Left renal pelvis (tissue), 4 donors: ENCODE measurements at places on chromosomes 2 and 18. TPM values are rescaled to one million over a fixed set of nuclear protein-coding genes. Genes with fewer than 3 reads are reported as not detected.

- no peak for DNase-seq
Measured at GRCh38 chr2:216679658-216680024, 15.7 kb downstream of the IGFBP5 start.

- DNase-seq = no peak
Measured at GRCh38 chr2:38281095-38281742, 95.9 kb downstream of the ATL2 start.

DNA sequence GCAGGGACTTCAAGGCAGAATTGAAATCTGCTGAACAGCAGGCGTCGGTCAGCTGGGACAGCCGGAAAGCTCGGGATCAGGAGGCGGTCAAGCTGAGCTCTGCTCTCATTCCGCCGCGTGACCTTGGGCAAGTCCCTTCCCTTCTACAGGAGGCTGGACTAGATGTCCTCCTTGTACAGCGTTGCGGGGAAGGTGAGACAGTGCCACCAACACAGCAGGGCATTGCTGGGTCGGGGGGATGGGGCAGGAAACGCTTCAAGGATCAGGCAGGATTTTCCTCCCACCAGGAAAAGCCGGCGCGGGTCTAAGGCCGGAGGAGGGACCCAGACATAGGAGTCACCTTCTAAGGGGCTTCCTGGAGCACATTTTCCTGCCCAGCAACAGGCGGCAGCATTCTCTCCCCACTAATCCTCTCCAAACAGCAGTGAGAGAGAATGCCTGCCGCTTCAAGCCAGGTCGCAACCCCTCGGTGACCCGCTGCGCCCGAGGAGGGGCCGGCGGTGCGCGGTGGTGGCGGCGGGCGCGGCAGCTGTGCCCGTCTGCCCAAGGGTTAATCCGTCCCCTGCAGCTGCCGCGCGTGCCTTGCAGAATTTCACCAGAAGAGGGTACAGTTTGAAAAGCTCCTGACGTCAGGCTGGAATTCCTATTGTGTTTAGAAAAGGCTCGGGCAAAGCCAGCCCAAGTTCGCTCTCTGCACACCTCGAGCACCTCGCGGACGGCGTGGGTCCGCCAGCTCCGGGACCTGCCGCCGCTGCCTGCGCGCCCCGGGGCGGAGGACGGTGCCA, at the start of gene KCNF1:
Gene KCNF1, plus strand, starts transcription at position 644 of the 785 bp plus-strand sequence. CDS start 493 bp downstream, outside the sequence.
- peak; percentile 62 for DNase-seq

GRCh38 chr2:30662268-30663131, 144.7 kb downstream of the CAPN13 start:
- peak; percentile 29 for DNase-seq

DNA sequence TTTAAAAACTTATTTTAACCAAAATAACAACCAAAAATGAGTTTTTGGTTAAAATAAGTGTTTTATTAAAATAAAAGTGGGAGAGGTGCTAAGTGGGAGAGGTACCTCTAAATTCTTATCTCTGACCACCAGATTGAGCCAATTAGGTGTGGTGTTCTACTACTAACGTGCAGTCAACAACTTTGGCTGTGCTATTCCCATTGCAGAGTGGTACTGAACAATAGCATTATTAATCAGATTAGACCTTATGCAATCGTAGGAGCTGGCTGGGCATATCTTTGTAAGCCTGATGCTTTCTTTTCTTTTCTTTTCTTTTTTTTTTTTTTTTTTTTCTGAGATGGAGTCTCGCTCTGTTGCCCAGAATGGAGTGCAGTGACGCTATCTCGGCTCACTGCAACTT, 38.9 kb downstream of the RAB27B start:
- no peak for DNase-seq

- no peak for DNase-seq
Measured at GRCh38 chr2:188378371-188378950, 86.8 kb downstream of the GULP1 start.

GRCh38 chr2:147862859-147863516, 18.2 kb downstream of the ACVR2A start:
- DNase-seq = no peak

DNA sequence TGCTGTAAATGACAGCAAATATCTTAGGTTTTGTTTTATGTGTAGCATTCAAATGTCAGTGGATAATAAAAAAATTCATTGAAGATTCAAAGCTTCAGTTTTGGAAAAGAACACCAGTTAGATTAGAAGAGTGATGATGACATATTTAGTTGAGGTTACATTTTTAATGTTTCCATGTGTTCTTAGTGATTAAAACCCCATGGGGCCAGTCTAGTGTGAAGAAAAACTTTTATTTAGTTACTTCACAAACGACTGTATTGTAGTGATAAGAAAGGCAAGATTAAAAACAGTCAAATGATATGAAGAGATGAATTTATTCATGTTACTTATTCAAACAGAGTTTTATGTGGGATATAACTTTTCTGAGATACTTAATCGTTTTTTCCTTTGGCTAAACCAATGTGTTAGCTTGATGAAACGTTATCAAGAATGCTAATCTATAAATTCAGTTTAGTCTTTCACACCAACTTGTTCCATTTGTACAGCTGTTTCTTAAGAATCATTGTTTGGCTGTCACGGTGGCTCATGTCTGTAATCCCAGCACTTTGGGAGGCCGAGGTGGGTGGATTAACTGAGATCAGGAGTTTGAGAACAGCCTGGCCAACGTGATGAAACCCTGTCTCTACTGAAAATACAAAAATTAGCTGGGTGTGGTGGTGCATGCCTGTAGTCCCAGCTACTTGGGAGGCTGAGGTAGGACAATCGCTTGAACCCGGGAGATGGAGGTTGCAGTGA, 11.6 kb downstream of the BMPR2 start:
- DNase-seq = no peak

GRCh38 chr2:45909677-45910191, 258.3 kb downstream of the PRKCE start:
- DNase-seq = peak; percentile 18

GRCh38 chr2:195477996-195478382, 179.0 kb upstream of the SLC39A10 start:
- DNase-seq = no peak

DNA sequence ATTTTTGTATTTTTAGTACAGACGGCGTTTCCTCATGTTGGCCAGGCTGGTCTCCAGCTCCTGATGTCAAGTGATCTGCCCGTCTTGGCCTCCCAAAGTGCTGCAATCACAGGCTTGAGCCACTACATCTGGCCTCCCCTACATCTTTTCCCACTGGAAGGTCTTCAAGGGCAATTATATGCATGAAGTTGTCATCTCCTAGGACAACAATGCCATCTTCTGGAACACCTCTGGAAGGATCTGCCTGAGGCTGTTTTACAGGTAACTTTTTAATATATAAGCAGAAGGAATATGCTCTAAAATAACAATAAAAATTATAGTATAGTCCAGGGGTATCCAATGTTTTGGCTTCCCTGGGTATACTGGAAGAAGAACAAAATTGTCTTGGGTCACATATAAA, 321.4 kb downstream of the AFF3 start:
- no peak for DNase-seq

The CHRND gene
- polyA plus RNA-seq = 0.62 TPM

The MATN3 gene
- polyA plus RNA-seq = 16.7 TPM

DNA sequence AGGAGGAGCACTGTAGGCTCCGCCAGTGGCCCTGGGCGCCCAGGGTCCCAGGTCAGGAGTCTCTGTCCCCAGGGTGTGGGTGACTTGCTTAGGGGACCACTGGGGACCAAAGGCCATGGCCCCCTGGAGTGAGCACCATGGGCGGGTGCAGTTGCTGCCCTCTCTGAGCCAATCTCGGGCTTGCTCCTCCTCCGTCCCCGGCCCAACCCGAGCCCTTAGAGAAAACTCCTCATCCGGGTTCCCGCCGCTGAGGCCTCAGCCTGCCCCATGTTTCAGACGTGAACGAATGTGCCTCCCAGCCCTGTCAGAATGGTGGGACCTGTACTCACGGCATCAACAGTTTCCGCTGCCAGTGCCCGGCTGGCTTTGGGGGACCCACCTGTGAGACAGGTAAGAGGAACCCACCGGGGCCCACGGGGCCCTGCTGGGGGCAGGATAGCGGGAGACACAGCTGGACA, 38.6 kb downstream of the SNED1 start:
- no peak for DNase-seq

The TIA1 gene
- polyA plus RNA-seq = 410 TPM

GRCh38 chr2:1757567-1757966, 13.3 kb upstream of the PXDN start:
- no peak for DNase-seq

The FIGN gene
- 11.0 TPM for polyA plus RNA-seq

The IL36G gene
- not detected for polyA plus RNA-seq

- no peak for DNase-seq
Measured at GRCh38 chr18:23793985-23794867, 105.0 kb downstream of the LAMA3 start.

The KLHL41 gene
- 0.99 TPM for polyA plus RNA-seq

The C2orf78 gene
- not detected for polyA plus RNA-seq

DNA sequence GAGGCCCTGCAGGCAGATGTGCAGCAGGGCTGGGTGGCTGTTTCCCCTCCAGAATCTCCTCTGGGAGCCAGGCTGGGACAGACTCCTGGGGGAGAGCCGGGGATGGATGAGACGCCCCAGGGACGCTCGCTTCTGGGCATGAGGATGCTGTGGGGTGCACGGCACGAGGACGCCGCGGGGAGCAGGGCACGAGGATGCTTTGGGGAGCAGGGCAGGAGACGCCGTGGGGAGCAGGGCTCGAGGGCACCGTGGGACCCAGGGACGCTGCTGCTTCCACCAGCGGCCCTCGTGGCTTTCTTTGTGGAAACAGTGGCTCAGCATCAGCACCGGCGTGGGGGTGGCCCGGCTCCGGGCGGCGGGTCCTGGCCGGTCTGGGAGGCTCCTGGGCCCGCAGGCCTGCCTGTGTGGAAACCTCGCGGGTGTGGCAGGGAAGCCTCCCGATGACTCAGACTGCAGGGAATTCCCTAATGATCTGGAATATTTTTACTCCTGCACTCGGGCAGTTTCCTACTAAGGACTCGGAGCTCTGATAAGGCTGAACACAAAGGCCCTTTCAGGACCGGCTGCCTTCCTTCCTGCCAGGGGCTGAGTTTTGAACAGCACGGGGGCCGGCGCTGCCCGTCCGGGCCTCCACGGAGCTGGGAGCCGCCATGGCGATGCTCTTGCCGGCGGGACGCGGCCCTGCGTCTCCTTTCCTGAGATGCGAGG, 62.6 kb downstream of the NFATC1 start:
- DNase-seq = no peak

GRCh38 chr2:205704127-205704741, 21.9 kb downstream of the NRP2 start:
- DNase-seq = no peak

DNA sequence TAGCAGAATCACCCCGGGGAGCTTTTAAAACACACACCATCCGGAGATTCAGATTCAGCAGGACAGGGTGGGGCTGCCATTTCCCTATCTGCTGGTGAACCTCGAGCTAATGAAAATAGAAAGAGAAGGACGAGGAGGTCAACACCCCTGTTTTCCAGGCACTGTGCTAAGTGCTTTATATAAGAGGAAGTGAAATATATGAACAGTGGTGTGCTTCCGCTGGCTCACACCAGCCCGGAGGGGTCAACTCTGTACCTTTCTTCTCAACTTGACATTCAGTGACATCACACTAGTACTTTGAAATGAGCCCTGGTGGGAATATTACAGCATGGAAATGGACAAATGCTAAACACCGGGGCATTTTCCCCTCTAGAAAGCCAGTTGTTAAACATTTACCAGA, 108.3 kb upstream of the LTBP1 start:
- no peak for DNase-seq

The LAMA3 gene
- polyA plus RNA-seq = 2.8 TPM

- DNase-seq = no peak
Measured at GRCh38 chr2:129293326-129293725, 686.1 kb upstream of the RAB6C start.

The RESP18 gene
- polyA plus RNA-seq = not detected

The TUBB8B gene
- polyA plus RNA-seq = 0.14 TPM

DNA sequence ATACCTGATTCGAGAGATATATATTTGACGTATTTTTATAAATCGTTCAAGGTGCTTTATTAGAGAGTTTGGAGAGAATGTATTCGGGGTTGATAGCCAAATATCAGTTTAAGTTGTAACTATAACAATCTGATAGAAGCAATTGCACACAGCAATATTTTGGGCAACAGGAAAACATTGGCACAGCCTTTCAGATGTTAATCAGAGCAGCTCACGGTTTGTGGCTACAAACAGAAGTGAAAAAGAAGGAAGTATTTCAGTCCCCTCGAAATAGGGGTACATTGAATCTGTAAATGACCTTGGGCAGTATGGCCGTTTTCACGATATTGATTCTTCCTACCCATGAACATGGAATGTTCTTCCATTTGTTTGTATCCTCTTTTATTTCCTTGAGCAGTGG, 20.6 kb downstream of the SERPINB10 start:
- no peak for DNase-seq

GRCh38 chr2:170716851-170717598, 1.9 kb downstream of the SP5 start:
- no peak for DNase-seq

- no peak for DNase-seq
Measured at GRCh38 chr2:161613161-161613560, 11.1 kb upstream of the SLC4A10 start.

The PKDCC gene
- polyA plus RNA-seq = 589 TPM

DNA sequence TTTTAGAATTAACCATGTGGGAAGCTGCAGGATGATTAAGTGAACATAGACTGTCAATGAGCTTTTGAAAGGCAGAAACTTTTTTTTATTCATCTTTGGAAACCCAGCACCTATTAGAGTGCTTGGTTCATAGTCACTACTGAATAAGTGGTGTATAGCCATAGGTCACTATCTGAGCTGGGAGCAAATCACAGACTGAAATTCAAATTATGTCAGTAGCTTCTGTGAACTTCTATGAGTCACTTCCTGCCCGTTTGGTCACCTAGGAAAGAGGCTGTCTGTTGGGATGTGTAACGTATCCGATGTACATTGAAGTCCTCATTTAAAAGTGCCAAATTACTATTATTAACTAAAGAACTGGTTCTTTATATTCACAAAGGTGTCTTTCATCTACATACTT, 20.5 kb upstream of the SLC40A1 start:
- no peak for DNase-seq

DNA sequence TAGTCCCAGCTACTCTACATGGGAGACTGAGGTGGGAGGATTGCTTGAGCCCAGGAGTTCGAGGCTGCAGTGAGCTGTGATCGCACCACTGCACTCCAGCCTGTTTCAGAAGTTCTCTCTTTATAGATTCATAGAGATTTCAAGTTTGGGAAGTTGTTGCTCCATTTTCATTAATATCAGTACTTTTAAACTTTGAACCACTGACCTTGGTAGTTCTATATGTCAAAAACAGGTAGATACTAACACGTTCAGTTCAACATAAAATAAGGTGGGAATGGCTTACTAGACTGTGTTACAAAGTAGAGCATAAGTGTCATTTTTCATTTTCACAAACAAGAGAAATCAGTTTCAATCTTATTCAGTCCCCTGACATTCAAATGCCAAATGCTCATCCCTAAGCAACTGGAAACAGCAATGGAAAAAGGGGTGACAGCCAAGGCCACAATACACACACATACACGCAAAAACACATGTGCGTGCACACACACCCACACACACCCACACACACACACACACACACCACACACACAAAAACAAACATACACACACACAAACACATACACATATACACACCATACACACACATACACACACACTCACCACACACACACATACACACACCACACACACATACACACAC, 71.7 kb downstream of the PIEZO2 start:
- DNase-seq = no peak

The SEPTIN2 gene
- polyA plus RNA-seq = 588 TPM
